Nucleus accumbens (tissue), 56 donors: ENCODE measurements at places on chromosomes 11 and 22.

- DNase-seq = no peak
Measured at GRCh38 chr22:47781427-47782111, 1019.1 kb downstream of the TBC1D22A start.

DNA sequence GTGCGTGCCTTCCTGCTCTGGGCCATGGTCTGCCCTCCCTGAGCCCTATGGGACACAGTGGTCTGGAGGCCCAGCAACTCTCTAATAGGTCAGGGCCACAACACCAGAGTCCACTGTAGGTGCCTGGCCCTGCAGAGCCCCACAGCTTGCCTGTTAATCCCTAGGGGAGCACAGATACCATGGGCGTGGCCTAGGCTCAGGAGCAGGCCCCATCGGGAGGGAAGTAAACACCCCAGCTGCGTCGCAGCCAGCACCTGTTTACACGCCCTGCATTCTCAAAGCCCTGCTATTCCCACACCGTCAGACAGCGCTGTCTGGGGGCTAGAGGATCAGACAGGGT, 2.5 kb downstream of the KCTD17 start:
- no peak for DNase-seq

DNA sequence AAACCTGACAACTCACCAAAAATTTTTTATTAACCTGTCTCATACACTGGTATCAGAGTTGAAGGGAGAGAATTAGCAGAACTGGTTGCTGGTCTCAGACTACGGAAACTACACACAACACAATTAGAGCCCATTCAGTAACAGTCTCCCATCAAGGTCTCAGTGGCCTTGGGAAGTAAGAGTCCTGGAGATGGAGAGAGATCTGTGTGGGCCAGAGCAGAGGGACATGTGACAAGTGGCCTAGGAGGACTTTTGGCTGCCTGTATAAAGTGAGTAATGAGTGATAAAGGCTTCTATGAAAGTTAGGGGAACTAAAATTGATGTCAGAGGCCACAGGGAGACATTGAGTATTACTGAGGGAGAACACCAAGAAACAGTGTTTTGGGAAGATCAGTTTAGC, 58.9 kb downstream of the PARVA start:
- no peak for DNase-seq

DNA sequence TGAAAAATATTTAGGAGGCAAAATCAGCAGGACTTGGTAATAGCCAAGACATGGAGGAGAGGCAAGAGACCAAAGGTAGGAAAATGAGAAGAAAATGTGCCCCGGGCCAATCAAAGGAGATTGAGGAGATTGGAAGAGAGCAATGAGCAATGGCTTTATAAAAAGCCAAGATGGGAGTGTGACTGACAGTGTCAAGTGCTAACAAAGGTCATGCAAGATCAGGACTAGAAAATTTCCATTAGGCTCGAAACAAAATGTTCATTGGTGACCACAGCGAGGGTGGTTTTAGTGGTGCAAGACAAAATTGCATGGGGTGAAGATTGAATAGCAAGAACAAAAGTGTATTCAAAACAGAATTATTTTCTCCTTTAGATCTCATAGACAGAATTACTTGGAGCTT, 45.2 kb upstream of the TBCEL start:
- DNase-seq = no peak
